GM23248 (cell line): ENCODE measurements at places on chromosomes 5 and 9. TPM values are rescaled to one million over a fixed set of nuclear protein-coding genes. Genes with fewer than 3 reads are reported as not detected.
A peak's percentile ranks its signal among the peaks of the same experiment; 100 is the strongest.

- no peaks in the 10 kb centered on the region for H3K27me3 ChIP-seq
- no peak overlapping the region for H3K4me3 ChIP-seq
- H3K4me1 ChIP-seq, result no peaks in the 10 kb centered on the region
- no peak overlapping the region for H3K27ac ChIP-seq
Observed at GRCh38 chr5:92795633-92796032, 785.4 kb downstream of the NR2F1-AS1 start.

DNA sequence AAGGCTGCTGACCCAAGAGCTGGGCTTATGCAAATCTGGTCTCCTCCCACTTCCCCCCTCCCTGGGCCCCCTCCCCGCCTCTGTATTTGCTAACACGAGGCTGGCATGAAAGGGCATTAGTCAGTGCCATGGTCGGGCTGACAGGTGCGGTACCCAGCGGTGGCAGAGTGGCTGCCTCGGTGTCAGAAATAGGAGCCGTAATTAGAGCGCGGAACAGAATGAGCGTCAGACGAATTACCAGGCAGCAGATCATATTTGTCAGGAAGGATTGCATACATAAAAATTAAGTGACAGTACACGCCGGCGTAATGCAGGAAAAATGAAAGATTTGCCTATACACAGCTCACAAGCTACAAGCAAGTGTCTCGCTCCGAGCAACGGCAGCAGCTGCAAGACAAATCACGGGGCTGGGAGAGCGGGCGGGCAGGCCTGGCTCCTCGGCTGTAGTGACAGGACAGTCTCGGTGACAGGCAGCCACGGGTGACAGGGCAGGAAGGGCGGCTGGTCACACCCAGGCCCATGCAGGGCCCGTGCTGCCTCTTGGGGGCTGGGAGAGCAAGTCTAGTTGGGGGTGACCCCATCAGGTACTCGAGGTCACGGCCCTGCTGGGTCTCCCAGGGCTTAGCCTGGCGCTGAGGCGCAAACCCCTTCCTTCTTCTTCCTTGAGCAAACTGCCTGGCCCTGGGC is 72.4 kb downstream of the NEK6 start:
- no peaks in the 10 kb centered on the region for H3K27me3 ChIP-seq
- DNase-seq, result no peak
- no peak overlapping the region for H3K27ac ChIP-seq

PCDH1 gene
- 3.5 and 10.9 TPM in 2 replicates for total RNA-seq

MARCOL gene
- total RNA-seq, result not detected in 2 replicates

DNA sequence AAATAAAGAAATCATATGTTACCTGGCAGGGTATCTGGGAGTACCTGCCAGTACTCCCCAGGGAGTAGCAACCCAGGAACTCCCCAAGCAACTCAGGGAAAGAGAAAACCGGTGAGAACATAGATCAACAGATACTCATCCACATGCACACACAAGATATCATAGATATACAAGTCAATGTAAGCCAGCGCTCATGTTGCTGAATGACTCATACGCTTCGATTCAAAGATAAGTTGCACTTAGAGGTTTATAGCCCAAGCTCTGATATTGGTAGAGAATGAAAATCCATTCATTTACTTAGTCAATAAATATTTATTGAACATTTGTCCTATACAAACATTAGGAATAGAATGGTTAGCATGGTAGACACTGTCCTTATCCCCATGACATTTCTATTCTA is 219.1 kb upstream of the TRPC7 start:
- no peaks in the 10 kb centered on the region for H3K36me3 ChIP-seq
- no peak for DNase-seq
- H3K4me3 ChIP-seq, result no peak overlapping the region
- no peak overlapping the region for H3K27ac ChIP-seq
- no peaks in the 10 kb centered on the region for H3K4me1 ChIP-seq

OMD gene
- total RNA-seq, result 0.11 TPM in 1 of 2 replicates, not detected in the other

DNA sequence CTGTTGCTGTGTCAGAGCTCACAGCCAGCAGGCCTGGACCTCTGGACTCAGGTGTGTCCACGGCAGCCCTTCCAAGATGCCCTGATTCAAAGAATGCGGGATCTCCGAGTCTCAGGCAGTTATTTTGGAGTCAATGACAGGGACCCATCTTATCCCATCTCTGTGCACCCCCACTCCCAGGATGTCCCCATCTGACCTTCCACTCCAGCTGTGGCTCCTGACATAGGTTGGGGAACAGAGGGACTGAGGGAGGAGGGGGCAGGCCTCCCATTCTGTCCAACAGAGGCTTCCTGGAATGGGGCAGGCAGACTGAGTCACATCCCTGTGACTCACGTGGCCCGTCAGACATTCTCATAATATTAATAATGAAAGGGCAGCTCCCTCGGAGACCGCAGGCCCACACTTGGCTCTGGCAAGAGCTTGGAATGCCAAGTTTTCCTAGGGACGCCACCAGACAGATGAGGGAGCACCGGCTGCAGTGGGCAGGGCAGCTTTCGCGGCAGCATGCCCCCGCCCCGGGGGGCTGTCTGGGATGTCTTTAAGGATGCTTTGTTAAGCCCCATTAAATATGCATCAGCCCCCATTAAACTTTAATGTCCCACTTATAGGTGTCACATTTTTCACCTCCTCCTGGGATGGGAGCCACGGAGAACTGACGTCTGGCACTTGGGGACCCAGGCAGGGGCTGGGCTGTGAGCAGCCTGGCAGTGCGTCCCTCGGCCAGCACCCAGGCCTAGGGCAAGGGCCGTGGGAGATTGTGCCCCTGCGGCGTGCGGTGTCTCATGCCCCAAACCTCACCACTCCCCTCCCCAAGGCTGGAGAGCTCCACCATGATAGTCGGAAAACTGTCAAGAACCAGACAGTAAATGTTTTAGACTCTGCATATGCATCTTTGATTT is 23.6 kb upstream of the FIBCD1 start:
- peak; percentile 98 for DNase-seq
- peak overlapping the region; percentile 36; the same call in 1 of the 2 replicates for H3K4me3 ChIP-seq
- peaks cover 10% of the 10 kb centered on the region for H3K4me1 ChIP-seq
- H3K27me3 ChIP-seq, result no peaks in the 10 kb centered on the region
- no peaks in the 10 kb centered on the region for H3K36me3 ChIP-seq
- no peak overlapping the region for H3K27ac ChIP-seq

GRCh38 chr5:10652606-10653005 is 88.7 kb downstream of the ANKRD33B start:
- H3K4me3 ChIP-seq, result no peak overlapping the region
- no peaks in the 10 kb centered on the region for H3K36me3 ChIP-seq
- 0 out of 2 replicates have a peak, but pooled peaks cover 3% of the 10 kb centered on the region for H3K4me1 ChIP-seq
- no peak overlapping the region for H3K27ac ChIP-seq
- DNase-seq, result no peak

GRCh38 chr9:119298076-119298853 is 71.0 kb downstream of the BRINP1 start:
- 0 out of 2 replicates have a peak, but pooled peaks cover 4% of the 10 kb centered on the region for H3K27me3 ChIP-seq
- no peak for DNase-seq
- no peak overlapping the region for H3K27ac ChIP-seq
- no peaks in the 10 kb centered on the region for H3K4me1 ChIP-seq
- H3K4me3 ChIP-seq, result no peak overlapping the region

GRCh38 chr5:44664711-44665100 is 144.0 kb upstream of the MRPS30 start:
- no peaks in the 10 kb centered on the region for H3K36me3 ChIP-seq
- DNase-seq, result no peak
- H3K27ac ChIP-seq, result peak overlapping the region; percentile 82
- no peaks in the 10 kb centered on the region for H3K27me3 ChIP-seq
- peaks cover 17% of the 10 kb centered on the region for H3K4me1 ChIP-seq
- peak overlapping the region; percentile 21; the same call in 1 of the 2 replicates for H3K4me3 ChIP-seq

BSPRY gene
- total RNA-seq, result not detected in 2 replicates

DNA sequence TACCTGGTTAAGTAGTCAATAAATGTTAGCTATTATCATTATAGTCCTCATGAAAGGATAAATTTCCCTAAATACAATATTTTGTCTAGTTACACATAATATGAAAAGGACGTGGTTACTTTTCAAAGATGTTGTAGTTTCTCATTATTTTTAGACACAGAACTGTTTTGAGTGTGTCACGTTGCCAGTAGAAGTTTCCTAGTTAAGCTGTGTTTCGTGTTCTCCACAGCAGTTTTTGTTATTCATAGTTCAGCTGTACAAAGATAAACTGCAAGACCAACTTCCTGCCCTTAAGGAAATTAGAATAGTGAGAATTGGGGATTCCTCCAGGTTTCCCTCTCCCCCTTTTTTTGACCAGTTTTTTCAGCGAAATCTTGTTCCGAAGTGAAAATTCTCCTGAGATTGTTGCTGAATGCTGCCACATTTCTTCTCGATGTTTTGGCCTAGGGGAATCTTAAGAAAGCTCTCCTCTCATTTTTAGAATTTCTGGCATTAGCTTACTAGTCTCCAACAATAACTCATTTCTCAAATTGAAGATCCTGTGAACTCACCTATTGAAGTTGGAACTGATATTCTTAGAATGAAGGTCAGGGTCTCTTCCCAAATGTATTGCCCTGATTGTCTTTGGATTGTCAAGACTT is 176.1 kb downstream of the PAM start:
- no peak overlapping the region for H3K4me3 ChIP-seq
- no peak for DNase-seq
- no peak overlapping the region for H3K27ac ChIP-seq
- H3K27me3 ChIP-seq, result no peaks in the 10 kb centered on the region

PCDHA9 gene
- total RNA-seq, result not detected in 2 replicates

IFNB1 gene
- not detected in 2 replicates for total RNA-seq

GRCh38 chr9:113624721-113625120 is 161.2 kb downstream of the RGS3 start:
- H3K4me3 ChIP-seq, result 0 out of 2 replicates have a peak overlapping the region, but pooled peaks have one; percentile 28
- peaks cover 55% of the 10 kb centered on the region for H3K4me1 ChIP-seq
- peak overlapping the region; percentile 72 for H3K27ac ChIP-seq
- H3K27me3 ChIP-seq, result no peaks in the 10 kb centered on the region

GRCh38 chr9:125856331-125856730 is 109.2 kb downstream of the PBX3 start:
- no peaks in the 10 kb centered on the region for H3K36me3 ChIP-seq
- no peak for DNase-seq
- peaks cover 41% of the 10 kb centered on the region for H3K4me1 ChIP-seq

GRCh38 chr5:54007827-54008777 is 302.3 kb downstream of the ARL15 start:
- H3K4me3 ChIP-seq, result peak overlapping the region; percentile 15
- DNase-seq, result peak; percentile 67
- no peaks in the 10 kb centered on the region for H3K36me3 ChIP-seq
- peaks cover 26% of the 10 kb centered on the region for H3K4me1 ChIP-seq
- H3K27me3 ChIP-seq, result no peaks in the 10 kb centered on the region

KIAA0825 gene
- total RNA-seq, result 4.6 and 7.0 TPM in 2 replicates

EGFL7 gene
- total RNA-seq, result 13.7 and 15.3 TPM in 2 replicates

THBS4 gene
- total RNA-seq, result under 0.01 and 0.43 TPM in 2 replicates

PCDHB9 gene
- total RNA-seq, result 1.5 and 2.5 TPM in 2 replicates

DNA sequence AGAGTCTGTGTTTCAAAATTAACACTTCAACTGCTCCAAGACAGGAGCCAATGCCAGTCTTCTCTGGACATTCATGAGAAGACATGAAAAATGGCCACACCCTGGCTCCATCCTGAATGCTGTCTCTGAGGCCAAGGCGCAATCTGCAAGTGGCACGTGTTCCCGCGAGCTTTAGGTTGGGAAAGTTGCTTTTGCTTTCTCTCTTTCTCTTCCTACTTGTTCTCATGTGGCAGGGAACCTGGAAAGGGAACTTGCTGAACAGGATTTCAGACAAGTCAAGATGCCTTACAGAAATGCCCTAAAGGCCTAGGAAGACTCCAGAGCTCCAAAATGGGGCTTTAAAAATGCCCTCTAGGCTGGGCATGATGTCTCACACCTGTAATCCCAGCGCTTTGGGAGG is 91.9 kb upstream of the OTULINL start:
- H3K27ac ChIP-seq, result 0 out of 2 replicates have a peak overlapping the region, but pooled peaks have one; percentile 78
- H3K4me3 ChIP-seq, result no peak overlapping the region
- no peaks in the 10 kb centered on the region for H3K27me3 ChIP-seq
- DNase-seq, result no peak
- H3K4me1 ChIP-seq, result peaks cover 5% of the 10 kb centered on the region; the same call in 1 of the 2 replicates

GRCh38 chr5:171342362-171343111 is 33.5 kb downstream of the TLX3 start:
- H3K27me3 ChIP-seq, result no peaks in the 10 kb centered on the region
- H3K27ac ChIP-seq, result no peak overlapping the region
- DNase-seq, result peak; percentile 84
- no peak overlapping the region for H3K4me3 ChIP-seq
- no peaks in the 10 kb centered on the region for H3K36me3 ChIP-seq
- H3K4me1 ChIP-seq, result no peaks in the 10 kb centered on the region

LCP2 gene
- not detected in 2 replicates for total RNA-seq

- peak overlapping the region; percentile 65 for H3K27ac ChIP-seq
- no peak overlapping the region; the same call in 1 of the 2 replicates for H3K4me3 ChIP-seq
- H3K27me3 ChIP-seq, result no peaks in the 10 kb centered on the region
- peaks cover 24% of the 10 kb centered on the region for H3K4me1 ChIP-seq
- peak; percentile 86 for DNase-seq
Observed at GRCh38 chr5:150763023-150763769, 4.4 kb upstream of the DCTN4 start.

SEMA5A gene
- total RNA-seq, result 38.2 and 40.1 TPM in 2 replicates

- no peak for DNase-seq
- H3K27me3 ChIP-seq, result no peaks in the 10 kb centered on the region
- H3K4me3 ChIP-seq, result no peak overlapping the region
- H3K27ac ChIP-seq, result no peak overlapping the region
- H3K36me3 ChIP-seq, result no peaks in the 10 kb centered on the region
Observed at GRCh38 chr9:111983484-111983908, 86.9 kb downstream of the UGCG start.

DNA sequence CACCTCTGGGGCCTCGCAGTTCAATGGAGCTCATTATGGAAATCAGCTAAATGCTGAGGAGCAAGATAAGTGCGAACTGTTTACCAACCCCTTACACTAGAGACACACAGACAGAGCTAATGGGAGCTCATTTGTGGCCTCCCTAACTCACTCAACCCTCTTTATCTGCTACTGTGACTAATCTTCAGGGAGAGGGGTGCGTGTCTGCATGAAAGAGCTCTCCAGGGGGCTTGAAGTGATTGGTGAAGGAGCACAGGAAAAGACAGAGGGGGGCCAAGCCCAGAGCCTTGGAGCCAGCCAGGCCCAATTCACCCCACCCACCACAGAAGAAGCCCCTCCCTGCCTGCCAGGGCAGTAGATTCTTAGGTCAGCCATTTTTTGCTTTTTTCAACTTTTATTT is 466.8 kb upstream of the BRINP1 start:
- no peaks in the 10 kb centered on the region for H3K4me1 ChIP-seq
- no peaks in the 10 kb centered on the region for H3K36me3 ChIP-seq
- no peak overlapping the region for H3K27ac ChIP-seq
- H3K4me3 ChIP-seq, result no peak overlapping the region

- H3K27ac ChIP-seq, result no peak overlapping the region
- no peaks in the 10 kb centered on the region for H3K36me3 ChIP-seq
- H3K27me3 ChIP-seq, result no peaks in the 10 kb centered on the region
Observed at GRCh38 chr5:2223303-2223702, 340.6 kb upstream of the IRX4 start.

DNA sequence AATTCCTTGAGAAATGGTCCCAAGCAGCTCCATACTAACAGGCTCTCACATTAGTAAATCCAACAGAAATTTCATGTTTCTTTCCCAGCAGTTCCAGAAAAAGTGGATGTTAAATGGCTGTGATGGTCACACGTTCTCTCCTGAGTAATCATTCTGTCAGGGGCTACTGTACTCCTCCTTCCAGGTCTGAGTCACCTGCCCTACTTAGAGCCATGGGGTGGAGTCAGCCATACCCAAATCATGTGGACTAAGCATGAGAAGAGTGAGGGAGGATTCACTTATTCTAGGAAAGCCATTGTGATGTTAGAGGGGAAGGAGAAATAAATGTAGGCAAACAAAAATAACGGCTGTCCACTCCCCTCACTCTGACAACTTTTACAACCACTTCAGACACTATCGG is 547.2 kb downstream of the CSNK1G3 start:
- no peaks in the 10 kb centered on the region for H3K36me3 ChIP-seq
- no peak overlapping the region for H3K4me3 ChIP-seq
- H3K4me1 ChIP-seq, result no peaks in the 10 kb centered on the region
- H3K27ac ChIP-seq, result no peak overlapping the region
- H3K27me3 ChIP-seq, result peaks cover 11% of the 10 kb centered on the region

- no peak for DNase-seq
- H3K4me3 ChIP-seq, result no peak overlapping the region
- no peak overlapping the region for H3K27ac ChIP-seq
Observed at GRCh38 chr5:94945656-94946055, 327.2 kb downstream of the SLF1 start.
